ENCODE measurements at places on chromosomes 5 and 9. TPM values are rescaled to one million over a fixed set of nuclear protein-coding genes. Genes with fewer than 3 reads are reported as not detected.

Gene BTNL8
- total RNA-seq: not detected

Gene DAB2IP
- 72.2 TPM for total RNA-seq

Gene PARP8
- 29.6 TPM for total RNA-seq

Gene CDC20B
- not detected for total RNA-seq

Gene BASP1
- 76.6 TPM for total RNA-seq

Gene ZNF483
- total RNA-seq: 1.3 TPM

Data from mammary epithelial cell (primary cell).